ENCODE measurements at places on chromosomes 5 and 9.

DNA sequence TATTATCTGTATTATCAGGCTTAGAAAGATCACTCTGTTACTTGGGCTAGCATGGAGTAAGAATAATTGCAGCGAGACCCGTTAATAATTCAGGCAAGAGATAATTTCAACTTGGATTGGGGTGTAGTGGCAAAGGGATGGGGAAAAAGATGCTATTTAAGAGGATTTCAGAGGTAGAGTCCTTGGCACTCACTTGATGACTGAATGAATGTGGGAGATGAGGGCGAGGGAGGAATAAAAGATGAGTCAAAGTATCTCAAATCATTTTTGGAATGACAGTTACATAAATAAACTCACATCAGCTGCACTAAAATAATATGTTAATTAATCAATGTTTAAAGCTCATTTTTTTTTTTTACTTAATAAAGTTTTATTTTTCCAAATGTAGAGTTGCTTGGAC is 4.5 kb upstream of the GPR21 start:
- no peak for DNase-seq

DNA sequence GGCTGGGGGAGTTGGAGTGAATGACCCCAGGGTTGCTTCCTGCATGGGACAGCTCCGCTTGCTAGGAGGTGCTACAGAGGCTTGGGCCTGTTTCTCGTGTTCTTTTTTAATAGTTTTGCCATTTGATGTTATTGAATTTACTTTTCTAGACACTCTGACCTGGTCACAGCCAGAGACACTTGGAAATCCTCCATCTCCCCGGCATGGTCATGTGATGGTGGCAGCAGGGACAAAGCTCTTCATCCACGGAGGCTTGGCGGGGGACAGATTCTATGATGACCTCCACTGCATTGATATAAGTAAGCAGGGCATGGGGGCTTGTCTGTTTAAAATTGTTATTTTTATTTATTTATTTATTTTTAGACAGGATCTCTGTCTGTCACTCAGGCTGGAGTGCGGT is 13.4 kb downstream of the HSPA5 start:
- DNase-seq, result no peak

- DNase-seq, result no peak
Observed at GRCh38 chr5:91641730-91642350, 258.7 kb upstream of the ARRDC3 start.

- DNase-seq, result no peak
Observed at GRCh38 chr5:146018514-146019375, 82.4 kb downstream of the SH3RF2 start.

Measured in sciatic nerve (tissue), 2 donors.